ENCODE measurements at places on chromosomes 1 and 21.

- DNase-seq: no peak
Observed at GRCh38 chr1:46479744-46480350, 9.8 kb upstream of the DMBX1 start.

DNA sequence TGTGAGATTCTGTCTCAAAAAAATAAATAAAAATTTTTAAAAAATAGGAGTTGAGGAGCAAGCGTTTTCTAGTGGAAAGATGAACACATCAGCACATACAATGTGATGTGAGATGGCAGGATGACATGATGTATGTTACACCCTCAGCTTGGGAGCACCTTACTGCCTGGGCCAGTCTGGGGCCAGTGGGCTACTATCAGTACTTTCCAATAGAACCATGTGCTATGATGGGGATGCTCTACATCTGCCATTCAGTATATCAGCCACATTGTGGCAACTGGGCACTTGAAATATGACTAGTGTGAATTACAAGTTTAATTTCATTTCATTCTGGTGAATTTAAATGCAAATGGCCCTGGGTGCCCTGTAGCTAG, 156.0 kb downstream of the PGBD5 start:
- DNase-seq: no peak

DNA sequence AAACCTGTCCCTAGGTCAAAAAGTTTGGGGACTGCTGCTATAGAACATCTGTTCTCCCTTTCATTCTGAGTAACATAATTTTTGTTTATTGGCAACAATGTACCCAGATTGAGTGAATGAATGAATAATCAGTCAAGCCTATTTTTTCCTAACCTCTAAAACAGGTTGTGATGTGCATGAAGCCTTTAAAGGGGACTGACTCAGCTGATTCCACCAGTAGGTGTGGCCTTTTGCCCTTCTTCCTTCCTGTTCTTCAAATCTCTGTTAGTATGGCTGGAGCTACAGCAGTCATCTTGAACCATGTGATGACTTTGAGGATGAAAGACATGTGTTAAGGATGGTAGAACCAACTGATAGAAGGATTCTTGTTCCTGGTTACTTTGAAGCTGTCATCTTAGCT, 476.1 kb downstream of the NUF2 start:
- no peak for DNase-seq

DNA sequence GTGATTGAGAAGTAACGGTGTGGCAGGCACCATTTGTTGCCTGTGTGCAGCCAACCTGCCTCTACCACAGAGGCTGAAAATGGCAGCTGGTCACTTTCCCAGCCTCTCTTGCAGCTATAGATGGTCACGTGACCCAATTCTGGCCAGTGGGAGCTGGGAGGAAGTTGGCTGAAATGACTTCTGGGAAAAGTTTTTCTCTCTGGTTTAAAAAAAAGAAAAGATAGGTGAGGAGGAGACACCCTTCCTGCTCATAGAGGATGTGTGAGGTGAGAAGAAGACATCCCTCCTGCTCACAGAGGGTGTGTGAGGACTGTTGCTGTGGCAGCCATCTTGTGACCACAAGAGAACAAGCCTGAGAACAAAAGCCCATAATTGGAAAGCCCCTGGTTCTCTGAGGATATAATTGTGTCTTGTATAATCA, 122.8 kb downstream of the SYF2 start:
- no peak for DNase-seq

DNA sequence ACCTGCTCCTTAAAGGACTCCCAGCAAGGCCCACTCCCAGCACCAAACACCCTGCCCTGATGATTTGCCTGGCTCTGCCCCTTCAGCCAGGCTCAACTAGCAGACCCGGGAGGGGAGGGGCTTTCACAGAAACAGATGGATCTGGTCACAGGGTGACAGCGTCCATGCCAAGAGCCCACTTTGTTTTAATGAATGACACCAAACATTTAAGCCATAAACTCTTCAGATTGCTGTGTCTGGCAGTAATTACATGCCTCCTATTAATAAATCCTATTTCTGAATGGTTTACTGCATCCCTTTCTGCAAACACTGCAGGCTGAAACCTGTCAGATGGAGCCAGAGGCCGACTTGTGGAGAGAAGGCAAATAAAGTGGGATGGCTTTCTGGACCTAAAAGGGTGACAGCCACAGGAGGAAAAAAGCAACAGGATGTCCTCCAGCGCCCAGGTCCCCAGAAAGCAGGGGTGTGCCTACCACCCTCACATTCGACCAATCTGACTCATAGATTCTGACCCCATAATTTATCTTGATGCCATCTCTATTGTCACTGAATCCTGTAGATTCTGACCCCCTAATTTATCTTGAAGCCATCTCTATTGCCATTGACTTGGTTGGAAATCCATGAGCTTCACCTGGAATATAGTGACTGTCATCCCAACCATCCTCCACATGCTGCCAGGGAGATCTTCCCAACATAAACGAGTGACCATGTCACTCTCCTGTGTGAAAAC, 200.9 kb downstream of the PLPP3 start:
- DNase-seq: no peak

DNA sequence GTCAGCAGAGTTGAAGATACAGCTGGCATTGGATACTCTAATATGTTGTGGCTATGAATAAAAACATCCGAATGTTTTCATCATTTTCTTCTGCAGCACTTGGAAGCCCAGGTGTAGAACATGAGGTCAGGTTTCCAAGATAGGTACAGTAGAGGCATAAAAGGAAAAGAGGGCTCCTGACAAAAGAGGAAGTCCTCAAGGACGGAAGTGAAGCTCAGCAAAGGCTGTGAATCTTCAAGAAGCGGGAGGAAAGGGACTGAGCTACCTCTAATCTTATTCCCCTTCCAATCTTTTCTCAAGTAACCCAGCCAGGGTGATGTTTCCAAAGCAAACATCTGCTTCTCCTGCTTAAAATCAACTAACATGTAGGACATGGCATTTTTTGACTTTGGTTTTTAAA, 4.4 kb upstream of the PIK3C2B start:
- DNase-seq: no peak

- no peak for DNase-seq
Observed at GRCh38 chr1:63563745-63564144, 29.5 kb upstream of the PGM1 start.

GRCh38 chr1:191698246-191698645, 460.0 kb upstream of the RGS18 start:
- no peak for DNase-seq

DNA sequence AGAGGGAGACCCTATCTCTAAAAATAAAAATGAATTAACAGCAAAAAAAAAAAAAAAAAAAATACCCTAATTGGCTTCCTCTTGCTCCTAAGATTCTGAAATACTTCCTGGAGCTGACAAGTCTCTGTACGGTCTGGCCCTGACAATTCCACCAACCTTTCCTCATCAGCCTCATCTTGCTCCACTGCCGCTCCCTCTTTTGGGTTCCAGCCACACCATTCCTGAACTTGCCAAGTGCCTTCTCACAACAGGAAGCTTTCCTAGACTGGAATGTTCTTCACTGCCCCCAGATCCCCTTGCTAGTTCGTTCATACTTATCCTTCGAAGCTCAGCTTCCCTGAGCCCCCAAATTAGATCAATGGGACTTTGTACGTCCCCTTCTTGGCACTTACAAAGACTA, 37.0 kb downstream of the AKNAD1 start:
- DNase-seq: no peak

- no peak for DNase-seq
Observed at GRCh38 chr1:188170411-188170810, 1341.7 kb downstream of the PLA2G4A start.

DNA sequence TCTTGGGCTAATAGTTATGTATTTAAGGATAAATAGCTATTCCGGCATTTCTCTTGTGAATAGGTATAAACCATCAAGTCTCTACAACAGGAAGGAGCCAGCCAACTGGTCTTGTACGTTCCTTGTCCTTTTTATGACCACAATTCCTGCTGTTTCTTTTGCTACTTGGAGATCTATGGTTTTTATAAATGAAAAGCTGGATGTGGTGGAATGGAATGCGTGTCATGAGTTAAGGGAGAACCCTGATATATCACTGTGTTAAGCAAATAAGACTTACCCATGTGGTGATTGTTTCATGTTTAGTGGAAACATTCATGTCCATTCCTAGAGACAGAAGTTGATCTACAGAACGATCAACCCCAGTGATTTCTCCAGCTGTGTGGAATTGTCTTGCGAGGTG, 282.1 kb downstream of the RPS6KC1 start:
- DNase-seq: no peak

- DNase-seq: no peak
Observed at GRCh38 chr1:21652101-21652936, 16.8 kb downstream of the RAP1GAP start.

- peak; percentile 57 for DNase-seq
Observed at GRCh38 chr1:156625436-156626078, 6.3 kb downstream of the HAPLN2 start.

GRCh38 chr1:158098256-158098655, 82.4 kb upstream of the CD1D start:
- no peak for DNase-seq

DNA sequence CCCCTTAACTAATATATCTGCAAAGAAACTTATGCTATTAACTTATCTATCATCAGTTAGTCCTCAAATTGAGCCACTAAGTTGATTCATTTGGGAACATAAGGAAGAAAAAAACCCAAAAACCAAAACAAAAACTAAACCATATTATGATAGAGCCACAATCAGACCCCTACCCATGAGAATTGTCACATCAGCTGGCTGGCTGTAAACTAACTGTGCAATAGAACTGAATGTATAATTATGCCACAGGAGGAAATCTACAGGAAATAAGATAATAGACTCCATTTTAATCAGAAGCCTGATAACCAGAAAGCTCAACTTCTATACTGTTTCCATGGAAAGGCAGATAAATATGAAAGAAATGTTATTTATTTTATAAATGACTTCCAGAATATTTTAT, 110.0 kb downstream of the RGL1 start:
- DNase-seq: no peak

GRCh38 chr1:94937820-94938219, 10.9 kb upstream of the CNN3 start:
- no peak for DNase-seq

GRCh38 chr1:39668111-39668510, 3.8 kb downstream of the NT5C1A start:
- no peak for DNase-seq

Data from germinal center (tissue), 1 donor.